ENCODE measurements at places on chromosomes 3 and 15. TPM values are rescaled to one million over a fixed set of nuclear protein-coding genes. Genes with fewer than 3 reads are reported as not detected.

Gene ZBTB20
- total RNA-seq = 80.8 TPM

Gene PPP1R14D
- total RNA-seq = not detected

Gene WNT7A
- not detected for total RNA-seq

Gene CPEB1
- total RNA-seq = 3.1 TPM

Gene ACY1
- 47.4 TPM for total RNA-seq
